Epithelial cell of alveolus of lung (primary cell): ENCODE measurements at places on chromosomes 2 and 18. TPM values are rescaled to one million over a fixed set of nuclear protein-coding genes. Genes with fewer than 3 reads are reported as not detected.

The CD8B gene
- not detected in 2 replicates for total RNA-seq

The EGR4 gene
- total RNA-seq = not detected in 2 replicates

The ELOA2 gene
- not detected in 2 replicates for total RNA-seq

The ZNF804A gene
- 4.2 and 7.5 TPM in 2 replicates for total RNA-seq

The DHX57 gene
- 10.8 and 12.5 TPM in 2 replicates for total RNA-seq

The MROH2A gene
- total RNA-seq = not detected in 2 replicates

The YWHAQ gene
- total RNA-seq = 281 and 358 TPM in 2 replicates

The SLC30A3 gene
- total RNA-seq = not detected in 2 replicates

The CD226 gene
- 1.2 and 1.4 TPM in 2 replicates for total RNA-seq

The GULP1 gene
- total RNA-seq = 15.8 and 64.2 TPM in 2 replicates

The SRD5A2 gene
- total RNA-seq = not detected in 2 replicates

The TACR1 gene
- total RNA-seq = not detected in 2 replicates

The EPG5 gene
- total RNA-seq = 12.7 and 20.9 TPM in 2 replicates

The SLC38A11 gene
- not detected in 2 replicates for total RNA-seq

The FNDC4 gene
- total RNA-seq = 10.4 and 20.9 TPM in 2 replicates

The REG3A gene
- total RNA-seq = not detected in 2 replicates

The SLC40A1 gene
- 2.3 and 21.2 TPM in 2 replicates for total RNA-seq

The IL36RN gene
- not detected in 2 replicates for total RNA-seq

The GALNT13 gene
- total RNA-seq = under 0.01 and 0.78 TPM in 2 replicates

The AGXT gene
- not detected in 2 replicates for total RNA-seq

The EPB41L3 gene
- 19.7 and 44.6 TPM in 2 replicates for total RNA-seq

The FOXD4L1 gene
- under 0.01 and 0.16 TPM in 2 replicates for total RNA-seq

The IL1R2 gene
- total RNA-seq = 1.0 and 6.1 TPM in 2 replicates

The TMEM17 gene
- total RNA-seq = 1.3 TPM in 2 replicates

The MAIP1 gene
- total RNA-seq = 25.7 and 49.2 TPM in 2 replicates

The MAPK4 gene
- under 0.01 and 0.16 TPM in 2 replicates for total RNA-seq

The CHRNG gene
- 3.3 TPM in 1 of 2 replicates, not detected in the other for total RNA-seq

The UGT1A10 gene
- total RNA-seq = not detected in 2 replicates

The TUBA3E gene
- not detected in 2 replicates for total RNA-seq

The SULT1C4 gene
- total RNA-seq = 2.1 and 3.1 TPM in 2 replicates

The UGT1A4 gene
- not detected in 2 replicates for total RNA-seq

The NGEF gene
- 0.08 and 3.0 TPM in 2 replicates for total RNA-seq

The NR4A2 gene
- 1.0 and 57.6 TPM in 2 replicates for total RNA-seq

The GALNT3 gene
- total RNA-seq = 0.56 and 3.6 TPM in 2 replicates

The MARCO gene
- total RNA-seq = not detected in 2 replicates

The REEP1 gene
- 0.13 and 0.40 TPM in 2 replicates for total RNA-seq

The KIAA2012 gene
- total RNA-seq = not detected in 2 replicates

The PELI1 gene
- total RNA-seq = 5.6 and 7.6 TPM in 2 replicates

The LHCGR gene
- 0.39 TPM in 1 of 2 replicates, not detected in the other for total RNA-seq

The RUFY4 gene
- not detected in 2 replicates for total RNA-seq

The MC2R gene
- not detected in 2 replicates for total RNA-seq

The TFCP2L1 gene
- total RNA-seq = 0.13 and 0.16 TPM in 2 replicates

The TUBA3D gene
- total RNA-seq = not detected in 2 replicates

The PSME4 gene
- 26.8 and 33.0 TPM in 2 replicates for total RNA-seq

The SPATS2L gene
- 142 and 165 TPM in 2 replicates for total RNA-seq

The CAPN14 gene
- total RNA-seq = 0.08 TPM in 1 of 2 replicates, not detected in the other

The MRO gene
- total RNA-seq = not detected in 2 replicates

The PLA2R1 gene
- total RNA-seq = 2.0 and 3.0 TPM in 2 replicates

The SIGLEC15 gene
- total RNA-seq = 1.0 TPM in 1 of 2 replicates, not detected in the other

The C2orf66 gene
- total RNA-seq = 0.24 TPM in 1 of 2 replicates, not detected in the other

The CACNB4 gene
- total RNA-seq = under 0.01 and 0.32 TPM in 2 replicates
